NCI-H1092 (cell line): ENCODE measurements at places on chromosomes 5 and 9.
A peak's percentile ranks its signal among the peaks of the same experiment; 100 is the strongest.

DNA sequence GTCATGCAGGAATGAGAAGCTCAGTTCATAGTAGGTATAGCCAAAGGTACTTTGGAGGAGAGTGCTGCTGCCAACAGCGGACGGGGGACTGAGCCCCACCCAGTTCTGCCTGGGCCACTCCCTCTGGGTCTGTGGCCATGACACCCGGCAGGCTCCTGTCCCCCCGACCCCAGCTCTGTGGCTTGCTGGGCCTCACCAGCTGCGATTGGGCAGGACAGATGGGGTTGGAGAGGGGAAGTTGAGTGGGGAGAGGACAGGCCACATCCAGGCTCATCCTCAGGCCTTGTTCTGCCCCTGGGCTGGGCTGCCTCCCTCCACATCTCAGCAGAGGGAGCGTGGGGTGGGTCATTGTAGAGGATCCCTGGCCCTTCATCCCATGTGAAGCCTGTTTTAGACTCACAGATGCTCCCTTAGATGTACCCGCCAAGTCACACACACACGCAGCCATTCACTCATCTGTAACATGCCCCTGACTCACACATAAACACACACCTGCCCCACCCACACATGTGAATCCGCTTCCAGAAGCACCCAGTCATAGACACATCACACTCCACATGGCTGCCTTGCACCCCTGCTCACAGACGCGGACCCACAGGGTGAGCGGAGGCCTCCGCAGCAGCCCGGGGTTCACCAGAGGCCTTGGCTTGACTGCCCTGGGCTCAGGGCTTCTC is 48.8 kb downstream of the NTNG2 start:
- DNase-seq: no peak

DNA sequence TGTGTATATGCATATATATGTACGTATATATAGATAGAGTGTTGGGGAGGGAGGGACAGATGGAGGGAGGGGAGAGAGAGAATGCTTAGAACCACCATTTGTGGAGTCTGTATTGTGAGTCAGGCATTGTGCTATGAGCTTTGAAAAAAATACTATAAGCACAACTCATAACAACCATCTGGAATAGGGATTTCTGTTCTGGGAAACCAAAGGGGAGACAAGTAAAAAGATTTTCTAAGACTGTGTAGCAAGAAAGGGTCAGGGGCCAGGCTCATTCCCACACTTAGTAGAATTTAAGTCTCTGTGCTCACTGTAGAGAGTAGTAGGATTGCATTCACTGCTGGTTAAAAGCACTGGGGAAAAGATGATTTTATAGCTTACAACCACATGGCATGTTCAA is 202.3 kb upstream of the SGCD start:
- no peak for DNase-seq

DNA sequence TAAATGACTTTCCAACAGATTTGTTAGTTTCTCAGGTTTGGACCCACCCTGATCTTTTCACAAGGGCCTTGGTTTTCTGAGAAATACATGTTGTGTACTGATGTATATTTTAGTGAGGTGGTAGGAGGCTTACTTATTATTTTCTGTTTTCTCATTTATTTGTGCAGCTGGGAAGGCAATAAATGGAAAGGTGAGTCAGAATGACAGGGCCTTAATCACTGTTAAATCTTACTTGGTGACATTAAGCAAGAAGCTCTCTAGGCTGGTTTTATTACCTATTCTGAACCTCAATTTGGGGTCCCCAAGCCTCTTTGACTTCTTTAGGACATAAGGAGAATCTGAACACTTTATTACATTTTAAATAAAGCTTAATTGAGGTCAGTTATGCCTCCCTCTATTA is 214.0 kb upstream of the DAB2 start:
- DNase-seq: no peak

- DNase-seq: no peak
Measured at GRCh38 chr9:125972012-125972729, 225.0 kb downstream of the PBX3 start.

DNA sequence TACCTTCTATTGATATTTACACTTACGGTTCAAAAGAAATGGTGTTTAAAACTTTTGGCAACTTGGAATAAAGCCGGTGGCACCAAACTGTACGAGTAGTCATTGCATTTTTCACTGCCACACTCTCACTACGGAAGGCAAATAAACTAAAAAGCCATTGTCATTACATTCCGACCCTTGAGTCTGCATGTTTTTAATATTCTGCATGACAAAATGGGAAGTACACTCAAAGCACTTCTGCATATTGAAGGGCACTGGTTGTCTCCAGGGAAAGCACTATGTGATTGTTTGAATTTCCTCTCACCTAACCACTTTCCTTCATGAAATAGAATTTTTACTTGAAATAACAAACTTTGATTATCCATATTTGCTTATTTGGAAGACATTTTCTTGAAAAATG is 426.3 kb downstream of the CETN3 start:
- DNase-seq: no peak

- DNase-seq: no peak
Measured at GRCh38 chr5:86749841-86750240, 132.1 kb downstream of the COX7C start.

- DNase-seq: no peak
Measured at GRCh38 chr5:68053202-68053601, 162.4 kb upstream of the PIK3R1 start.

GRCh38 chr9:98565152-98566135 is 143.3 kb downstream of the GABBR2 start:
- DNase-seq: no peak

GRCh38 chr5:109192555-109193281 is 217.1 kb downstream of the PJA2 start:
- DNase-seq: no peak

DNA sequence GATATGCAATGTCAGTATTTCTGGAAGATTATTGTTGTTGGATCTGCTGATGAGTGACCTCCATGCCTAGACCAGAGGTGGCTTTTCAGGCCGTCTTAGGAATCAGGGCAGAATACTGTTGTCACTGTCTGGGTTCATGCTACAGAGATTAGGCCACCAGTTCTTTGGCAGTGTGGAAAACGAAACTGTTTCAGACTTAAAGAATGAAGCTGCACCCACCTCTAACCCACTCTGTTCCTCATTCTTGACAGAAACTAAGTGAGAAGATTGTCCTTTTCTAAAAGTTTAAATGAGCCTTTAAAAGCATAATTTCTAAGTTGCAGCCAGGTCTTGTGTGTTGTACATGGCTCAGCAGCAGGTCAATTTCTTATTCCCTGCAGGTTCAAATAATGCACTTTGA is 444.3 kb downstream of the ENC1 start:
- DNase-seq: no peak

DNA sequence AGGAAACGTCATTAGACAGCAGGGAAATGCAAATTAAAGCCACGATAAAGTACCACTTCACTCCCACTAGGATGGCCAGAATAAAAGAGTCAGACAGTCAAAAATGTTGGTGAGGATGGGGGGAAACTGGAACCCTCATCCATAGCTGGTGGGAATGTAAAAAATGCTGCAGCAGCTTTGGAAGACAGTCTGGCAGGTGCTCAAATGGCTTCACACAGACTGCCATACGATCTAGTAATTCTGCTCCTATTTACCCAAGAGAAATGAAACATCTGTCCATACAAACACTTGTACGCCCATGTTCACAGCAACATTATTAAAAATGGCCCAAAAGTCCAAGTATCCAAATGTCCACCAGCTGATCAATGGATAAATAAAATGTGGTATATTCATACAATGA is 158.9 kb upstream of the PHYKPL start:
- no peak for DNase-seq

DNA sequence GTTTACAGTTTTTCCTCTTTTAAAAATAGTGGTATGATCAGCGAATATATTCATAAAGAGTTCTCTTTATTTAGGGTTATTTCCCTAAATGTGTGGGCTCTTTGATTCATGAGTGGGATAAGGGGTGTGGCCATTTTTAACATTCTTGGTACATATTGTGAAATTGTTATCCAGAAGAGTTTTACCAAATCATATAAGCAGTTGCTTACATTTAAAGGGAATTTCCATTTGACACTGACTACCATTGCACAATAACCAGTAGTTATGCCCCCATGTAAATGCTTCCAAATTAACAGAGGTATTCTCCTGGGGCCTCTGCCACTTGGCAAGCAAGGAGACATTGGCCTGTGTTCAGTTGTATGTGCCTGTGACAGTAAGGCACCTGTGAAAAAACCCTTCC is 27.2 kb downstream of the SLC25A48 start:
- no peak for DNase-seq

- DNase-seq: no peak
Measured at GRCh38 chr9:115980502-115980901, 173.1 kb upstream of the PAPPA start.

GRCh38 chr9:137403269-137403668 is 19.7 kb downstream of the EXD3 start:
- DNase-seq: no peak

DNA sequence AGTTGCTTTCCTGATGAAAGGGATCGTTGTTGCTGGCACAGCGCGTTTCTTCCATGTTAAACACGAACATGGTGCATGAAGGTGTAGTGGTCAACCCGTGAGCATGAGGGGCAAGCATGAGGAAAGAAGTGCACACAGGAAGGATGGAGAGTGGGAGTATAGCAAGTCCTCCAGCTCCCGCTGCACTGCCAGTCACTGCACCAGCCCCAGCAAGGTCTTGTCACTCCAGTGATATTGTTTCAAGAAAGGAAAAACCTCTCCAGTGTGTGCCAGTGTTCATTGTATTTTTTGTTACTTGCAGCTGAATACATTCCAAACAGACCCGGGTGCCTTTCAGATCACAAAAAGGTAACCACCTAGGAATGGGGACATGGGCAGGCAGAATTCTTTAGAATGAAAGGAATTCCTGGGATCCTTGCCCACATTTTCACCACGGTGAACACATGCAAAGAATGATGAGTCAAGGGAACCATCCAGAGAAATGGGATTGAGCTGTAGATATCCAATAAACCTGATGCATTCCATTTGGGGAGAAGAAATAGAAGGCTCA is 186.3 kb downstream of the AOPEP start:
- no peak for DNase-seq

- DNase-seq: peak; percentile 87
Measured at GRCh38 chr9:79020276-79020675, 551.5 kb upstream of the TLE4 start.

GRCh38 chr9:8907868-8908267 is 1108.3 kb upstream of the DMAC1 start:
- DNase-seq: no peak

- DNase-seq: no peak
Measured at GRCh38 chr5:141941779-141942178, 16.2 kb downstream of the PCDH12 start.

GRCh38 chr9:22084336-22085035 is 75.4 kb upstream of the CDKN2B start:
- no peak for DNase-seq

- no peak for DNase-seq
Measured at GRCh38 chr5:16894236-16895057, 41.6 kb downstream of the MYO10 start.

DNA sequence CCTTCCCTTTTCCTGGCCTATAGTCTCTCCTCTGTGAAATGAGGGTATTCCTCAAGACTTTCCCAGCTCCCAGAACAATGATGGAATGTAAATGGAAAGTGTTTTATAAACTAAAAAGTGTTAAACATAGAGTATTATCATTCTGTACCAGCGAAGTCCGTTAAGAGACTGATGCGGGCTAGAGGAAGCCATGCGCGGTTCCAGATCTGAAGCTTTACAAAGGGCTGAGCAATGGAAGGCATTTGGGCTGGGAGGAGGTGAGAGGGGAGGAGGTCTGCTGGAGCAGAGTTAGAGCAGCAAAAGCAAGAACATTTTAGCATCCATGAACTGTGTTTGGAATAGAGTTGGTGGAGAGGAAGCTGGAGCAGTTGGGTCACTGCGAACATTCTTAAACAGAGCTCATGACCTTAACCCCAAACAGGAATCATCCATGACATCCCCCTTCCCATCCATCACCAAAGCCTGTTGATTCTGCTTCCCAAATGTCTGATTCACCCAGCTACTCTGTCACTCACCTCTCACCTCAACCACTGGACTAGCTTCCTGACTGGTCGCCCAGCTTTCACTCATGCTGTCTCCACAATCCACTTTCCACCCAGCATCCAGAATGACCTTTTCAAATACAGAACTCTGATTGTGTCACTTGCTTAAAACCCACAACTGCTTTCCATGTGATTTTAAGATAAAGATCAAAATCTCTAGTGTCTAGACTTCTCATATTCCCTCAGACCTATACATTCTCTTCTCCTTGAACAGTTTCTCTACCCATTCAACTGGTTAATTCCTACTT is 37.1 kb downstream of the CDK5RAP2 start:
- DNase-seq: no peak

GRCh38 chr5:36421256-36421655 is 119.6 kb upstream of the RANBP3L start:
- DNase-seq: no peak

DNA sequence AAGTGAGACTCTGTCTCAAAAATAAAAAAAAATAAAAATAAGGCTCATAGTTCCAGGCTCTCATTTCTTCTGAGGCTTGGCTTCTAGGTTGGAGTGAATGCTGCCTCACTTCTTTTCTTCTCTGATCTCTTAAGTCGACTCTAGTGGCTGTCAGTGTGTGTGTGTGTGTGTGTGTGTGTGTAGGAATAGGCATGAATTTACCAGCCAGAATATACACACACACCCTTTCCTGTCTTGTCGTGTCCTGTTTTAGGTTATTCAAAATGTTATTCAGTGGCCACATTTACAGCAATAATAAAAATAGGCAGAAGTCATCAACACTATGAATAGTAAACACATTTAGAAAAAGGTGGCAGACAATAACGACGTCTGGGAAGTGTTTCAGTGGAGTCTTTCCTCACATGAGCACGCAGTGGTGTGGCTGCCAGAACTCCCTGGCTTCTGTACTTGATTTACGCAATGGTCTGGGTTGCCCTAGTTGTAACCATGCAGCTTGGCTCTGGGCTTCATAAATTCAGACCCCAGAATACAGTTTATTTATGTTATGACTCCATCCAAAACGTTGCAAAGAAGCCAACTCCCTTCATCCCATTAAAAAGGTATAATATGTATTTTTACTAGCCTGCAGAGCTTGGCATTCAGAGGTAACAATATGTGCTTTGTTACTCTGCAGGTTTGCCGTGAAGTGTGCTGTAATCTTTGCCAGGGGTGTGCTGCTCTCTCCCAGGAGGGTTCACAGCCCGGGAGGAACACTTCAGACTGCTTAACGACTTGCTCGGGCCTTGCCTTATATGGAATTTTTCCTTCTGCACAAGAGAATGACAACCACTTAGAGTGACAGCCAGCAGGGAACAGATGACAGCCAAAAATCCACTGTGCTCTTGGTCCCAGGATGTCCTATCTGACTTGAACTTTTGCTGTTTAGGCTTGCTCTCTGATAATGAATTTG is 34.4 kb upstream of the PALM2AKAP2 start:
- peak; percentile 66 for DNase-seq

DNA sequence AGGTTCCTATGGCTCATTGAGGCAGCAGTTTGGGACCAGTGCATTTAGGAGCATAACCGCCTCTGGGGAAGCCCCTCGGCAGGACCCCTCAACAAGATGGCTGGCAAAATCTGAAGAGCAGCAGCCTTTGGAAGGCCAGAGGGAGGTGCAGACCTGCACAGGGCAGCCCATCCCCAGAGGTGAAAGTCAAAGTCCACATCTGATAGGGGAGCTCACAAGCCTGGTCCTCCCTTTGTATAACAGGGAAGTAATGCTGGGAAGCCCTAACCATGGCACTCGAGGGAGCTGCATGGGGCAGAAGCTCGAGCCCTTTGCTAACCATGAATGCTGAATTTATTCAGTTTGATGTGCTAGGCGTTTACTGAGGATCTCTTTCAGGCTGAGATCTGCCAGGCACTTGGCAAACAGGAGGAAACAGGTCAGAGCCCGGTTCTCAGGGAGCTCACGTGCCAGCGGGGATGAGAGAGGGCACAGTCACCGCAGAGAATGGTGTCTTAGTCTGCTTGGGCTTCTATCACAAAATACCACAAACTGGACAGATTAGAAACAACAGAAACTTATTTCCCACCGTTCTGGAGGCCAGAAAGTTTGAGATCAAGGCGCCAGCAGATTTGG is 114.1 kb downstream of the GABBR2 start:
- DNase-seq: no peak
